ENCODE measurements at places on chromosomes 13 and 19.

- no peak for DNase-seq
Measured at GRCh38 chr19:50567052-50567841, 988 bp downstream of the LRRC4B start.

- DNase-seq: no peak
Measured at GRCh38 chr19:32032561-32032960, 312.8 kb upstream of the ZNF507 start.

GRCh38 chr13:93765811-93766210 lies 539.2 kb downstream of the GPC6 start:
- no peak for DNase-seq

DNA sequence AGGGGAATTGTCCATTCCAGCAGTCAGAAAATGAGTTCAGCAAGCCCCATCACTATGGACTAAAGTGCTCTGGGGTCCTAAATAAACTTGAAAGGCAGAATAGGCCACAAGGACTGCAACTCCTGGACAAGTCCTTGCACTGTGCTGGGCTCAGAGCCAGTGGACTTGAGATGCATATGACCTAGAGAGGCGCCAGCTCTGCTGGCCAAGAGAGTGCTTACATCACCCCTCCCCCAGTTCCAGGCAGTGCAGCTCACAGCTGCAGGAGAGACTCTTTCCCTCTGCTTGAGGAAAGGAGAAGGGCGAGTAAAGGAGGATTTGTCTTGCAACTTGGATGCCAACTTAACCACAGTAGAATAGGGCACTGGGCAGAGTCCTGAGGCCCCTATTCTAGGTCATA lies 109.5 kb upstream of the WASF3 start:
- DNase-seq: no peak

GRCh38 chr19:19543101-19543500 lies 5.0 kb downstream of the CILP2 start:
- DNase-seq: no peak

DNA sequence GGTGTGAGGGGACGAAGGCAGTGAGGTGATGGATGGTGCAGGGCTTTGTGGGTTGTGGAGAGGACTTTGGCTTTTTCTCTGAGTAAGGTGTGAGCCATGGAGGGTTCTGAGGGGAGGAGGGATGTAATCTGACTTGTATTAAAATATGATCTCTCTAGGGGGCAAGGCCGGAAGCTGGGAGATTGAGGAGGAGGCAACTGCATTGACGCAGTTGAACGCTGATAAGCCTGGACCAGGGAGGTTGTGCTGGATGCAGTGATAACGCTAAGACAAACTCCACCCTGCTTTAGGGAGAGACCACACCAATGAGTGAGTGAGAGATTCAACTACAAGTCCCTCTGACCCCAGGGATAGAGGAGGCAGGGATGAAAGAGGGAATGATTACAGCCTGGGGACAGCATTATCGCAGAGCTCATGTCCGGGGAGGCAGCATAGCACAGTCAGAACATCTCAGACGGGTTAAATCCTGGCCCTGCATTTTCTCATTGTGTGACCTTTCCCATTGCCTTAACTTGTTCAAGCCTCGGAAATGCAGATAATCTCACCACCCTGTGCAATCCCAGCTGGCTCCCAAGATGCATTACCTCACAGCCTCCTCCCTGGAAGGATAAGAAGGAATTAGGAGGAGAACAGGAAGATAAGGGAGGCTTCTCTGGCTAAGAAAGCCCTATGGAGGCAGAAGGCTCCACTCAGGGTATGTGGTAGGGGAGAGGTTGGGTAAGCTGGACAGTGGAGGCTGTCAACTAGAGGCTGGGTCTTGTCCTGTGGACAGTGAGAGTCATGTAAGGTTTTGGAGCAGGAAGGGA lies 124.2 kb downstream of the CACNA1A start:
- DNase-seq: no peak

DNA sequence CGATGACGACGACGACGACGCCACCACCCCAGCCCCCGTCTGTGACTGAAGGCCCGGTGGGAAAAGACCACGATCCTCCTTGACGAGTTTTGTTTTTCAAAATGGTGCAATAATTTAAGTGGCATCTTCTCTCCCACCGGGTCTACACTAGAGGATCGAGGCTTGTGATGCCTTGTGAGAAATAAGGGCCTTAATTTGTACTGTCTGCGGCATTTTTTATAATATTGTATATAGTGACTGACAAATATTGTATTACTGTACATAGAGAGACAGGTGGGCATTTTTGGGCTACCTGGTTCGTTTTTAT lies 2.5 kb downstream of the KLF2 start:
- DNase-seq: no peak

DNA sequence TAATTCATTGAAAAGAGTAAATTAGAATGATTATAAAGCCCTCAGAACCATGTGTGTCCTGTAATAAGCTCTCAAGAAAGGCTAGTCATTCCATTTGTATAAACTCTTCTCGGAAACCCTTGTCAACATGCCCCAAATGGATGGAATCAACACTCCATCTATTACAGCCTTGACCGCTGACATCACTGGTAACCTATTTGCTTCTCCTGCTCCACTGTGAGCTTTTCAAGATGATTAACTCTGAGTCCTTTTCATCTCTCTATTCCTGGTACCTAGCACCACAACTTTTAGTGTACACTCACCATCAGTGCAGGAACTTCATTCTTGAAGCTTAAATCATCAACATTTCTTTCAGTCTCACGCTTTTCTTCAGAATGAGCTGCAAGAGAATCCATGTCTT lies 612.0 kb downstream of the DCT start:
- no peak for DNase-seq

GRCh38 chr13:98729658-98730057 lies 22.8 kb downstream of the SLC15A1 start:
- DNase-seq: no peak

GRCh38 chr13:107600971-107601370 lies 614.4 kb downstream of the LIG4 start:
- DNase-seq: no peak

DNA sequence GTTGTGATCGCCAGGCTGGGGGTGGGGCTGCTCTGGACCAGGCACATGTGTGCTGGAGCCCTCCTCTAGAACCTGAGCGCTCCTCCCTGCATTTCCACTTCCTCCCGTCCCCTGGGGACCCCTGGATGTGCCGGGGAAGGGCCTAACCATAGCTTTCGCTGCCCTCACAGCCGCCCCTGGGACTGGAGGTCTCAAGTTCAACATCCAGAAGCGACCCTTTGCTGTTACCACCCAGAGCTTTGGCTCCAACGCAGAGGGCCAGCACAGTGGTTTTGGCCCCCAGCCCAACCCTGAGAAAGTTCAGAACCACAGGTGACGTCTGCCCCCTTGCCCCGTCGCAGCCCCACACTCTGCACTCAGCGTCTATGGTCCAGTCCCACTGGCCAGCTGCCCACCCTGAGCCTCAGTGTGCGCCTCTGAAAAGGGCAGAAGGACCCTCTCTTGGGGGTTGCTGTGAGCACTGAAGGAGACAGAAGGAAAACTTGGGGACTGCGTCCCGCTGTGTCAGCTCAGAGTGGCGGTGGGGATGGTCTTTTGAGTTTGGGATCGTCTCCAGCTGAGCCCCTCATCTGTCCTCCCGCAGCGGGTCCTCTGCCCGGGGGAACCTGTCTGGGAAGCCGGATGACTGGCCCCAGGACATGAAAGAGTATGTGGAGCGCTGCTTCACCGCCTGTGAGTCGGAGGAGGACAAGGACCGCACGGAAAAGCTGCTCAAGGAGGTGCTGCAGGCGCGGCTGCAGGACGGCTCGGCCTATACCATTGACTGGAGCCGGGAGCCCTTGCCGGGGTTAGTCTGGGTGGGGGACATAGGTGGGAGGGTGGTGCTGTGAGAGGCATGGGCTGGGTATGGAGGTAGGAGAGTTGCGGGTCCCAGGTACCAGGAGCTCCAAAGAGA lies 6.0 kb downstream of the LENG8 start:
- DNase-seq: no peak

DNA sequence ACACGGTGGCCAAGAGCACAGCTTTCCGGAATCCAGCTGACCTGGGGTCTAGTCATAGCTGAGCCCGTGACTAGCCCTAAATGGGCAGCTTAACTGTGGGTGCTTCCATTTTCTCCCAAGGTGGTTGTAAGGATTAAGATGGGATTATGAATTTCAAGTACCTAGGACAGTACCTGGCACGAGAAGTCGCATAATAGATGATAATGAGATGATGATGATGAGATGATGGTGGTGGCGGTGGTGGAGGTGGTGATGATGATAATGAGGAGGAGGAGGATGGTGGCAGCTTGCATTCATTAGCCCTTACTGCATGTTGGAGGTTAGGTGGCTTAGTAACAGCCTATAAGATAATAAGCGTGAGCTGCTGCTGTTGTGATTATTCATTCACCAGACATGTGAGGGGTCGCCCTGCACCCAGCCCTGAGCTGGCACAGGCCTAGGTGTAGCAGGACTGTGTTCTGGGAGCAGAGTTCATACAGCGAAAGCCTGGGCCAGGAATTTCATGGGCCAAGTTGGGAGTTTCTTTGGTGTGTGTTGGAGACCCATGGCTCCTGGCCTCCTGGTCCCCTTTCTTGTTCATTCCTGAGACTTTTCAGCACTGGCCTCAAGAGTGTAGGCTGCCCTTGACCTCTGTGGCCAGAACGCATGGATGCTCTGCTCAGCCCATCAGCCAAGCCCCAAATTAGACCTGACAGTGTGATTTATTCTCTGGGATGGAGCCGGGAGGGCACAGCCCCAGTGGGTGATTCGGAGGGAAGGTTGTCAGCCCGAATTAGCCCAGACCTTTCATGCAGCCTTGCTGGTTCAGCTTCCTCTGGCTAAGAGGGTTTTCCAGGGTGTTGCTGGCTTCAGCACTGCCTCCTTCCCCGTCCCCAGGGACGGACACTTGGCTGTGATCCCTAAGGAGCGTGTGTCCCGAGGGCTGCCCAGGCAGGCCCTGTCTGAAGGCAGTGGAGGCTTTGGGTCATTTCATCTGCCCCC lies 128.8 kb downstream of the SIPA1L3 start:
- DNase-seq: no peak

DNA sequence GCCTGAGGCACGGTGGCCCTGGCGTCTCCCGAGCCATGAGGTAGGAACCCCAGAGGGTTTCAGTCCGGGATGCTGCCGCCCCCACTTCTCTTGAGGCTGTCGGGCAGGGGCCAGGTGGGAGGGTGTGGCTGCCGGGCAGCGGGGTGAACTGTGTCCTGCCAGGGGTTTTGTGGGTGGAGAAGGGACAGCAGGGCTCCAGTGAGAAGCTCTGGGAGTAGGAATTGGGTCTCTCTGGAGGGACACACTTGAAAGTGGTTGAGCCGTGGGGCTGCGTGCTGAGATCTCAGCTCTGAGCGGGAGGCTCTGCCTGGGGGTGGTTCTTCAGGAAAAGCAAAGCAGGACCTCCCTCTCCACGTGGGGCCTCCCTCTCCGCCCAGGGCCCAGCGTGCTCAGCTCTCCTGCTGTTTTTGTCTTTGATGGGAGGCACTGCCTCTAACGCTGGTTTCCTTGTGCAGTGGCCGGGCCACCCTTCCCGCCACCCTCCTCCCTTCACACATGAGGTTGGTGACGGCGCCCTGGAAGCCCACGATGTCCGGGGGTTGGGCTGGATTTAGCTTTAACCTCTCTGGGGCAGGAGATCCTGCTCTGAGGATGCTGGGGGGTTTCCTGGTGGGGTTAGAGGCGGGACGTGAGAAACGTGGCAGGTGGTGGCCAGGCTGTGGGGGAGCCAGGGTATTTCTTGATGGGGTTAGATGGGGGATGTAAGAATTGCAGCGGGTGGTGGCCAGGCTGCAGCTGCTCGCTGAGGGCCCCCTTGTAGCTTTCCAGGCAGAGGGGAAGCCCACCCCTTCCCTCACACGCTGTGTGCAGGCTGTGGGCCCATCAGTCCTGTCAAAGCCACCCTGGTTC lies 15.3 kb upstream of the ZNF554 start:
- DNase-seq: no peak

- no peak for DNase-seq
Measured at GRCh38 chr19:42461700-42462324, 19.1 kb upstream of the CXCL17 start.

GRCh38 chr13:44726778-44727177 lies 150.6 kb upstream of the TSC22D1 start:
- no peak for DNase-seq

DNA sequence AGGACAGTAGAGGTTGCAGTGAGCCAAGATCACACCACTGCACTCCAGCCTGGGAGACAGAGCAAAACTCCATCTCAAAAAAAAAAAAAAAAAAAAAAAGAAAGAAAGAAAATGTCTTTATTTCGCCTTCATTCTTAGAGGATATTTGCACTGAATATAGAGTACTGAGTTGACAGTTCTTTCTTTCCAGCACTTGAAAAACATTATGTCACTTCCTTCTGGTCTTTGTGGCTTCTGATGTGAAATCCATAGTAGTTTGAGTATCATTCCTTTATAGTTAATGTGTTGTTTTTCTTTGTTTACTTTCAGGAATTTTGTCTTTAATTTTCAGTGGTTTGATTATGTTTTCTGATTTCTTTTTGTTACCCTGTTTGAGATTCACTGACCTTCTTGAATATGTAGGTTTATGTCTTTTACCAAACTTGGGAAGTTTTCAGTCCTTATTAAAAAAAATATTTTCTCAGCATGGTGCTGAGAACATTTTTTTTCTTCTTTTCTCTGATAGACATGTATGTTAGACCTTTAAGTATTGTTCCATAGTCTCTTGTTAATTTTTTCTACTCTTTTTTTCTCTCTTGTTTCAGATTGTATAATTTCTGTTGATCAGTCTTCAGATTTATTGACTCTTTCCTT lies 50.1 kb downstream of the PCCA start:
- DNase-seq: no peak

- no peak for DNase-seq
Measured at GRCh38 chr19:2394442-2395292, 32.7 kb downstream of the TIMM13 start.

DNA sequence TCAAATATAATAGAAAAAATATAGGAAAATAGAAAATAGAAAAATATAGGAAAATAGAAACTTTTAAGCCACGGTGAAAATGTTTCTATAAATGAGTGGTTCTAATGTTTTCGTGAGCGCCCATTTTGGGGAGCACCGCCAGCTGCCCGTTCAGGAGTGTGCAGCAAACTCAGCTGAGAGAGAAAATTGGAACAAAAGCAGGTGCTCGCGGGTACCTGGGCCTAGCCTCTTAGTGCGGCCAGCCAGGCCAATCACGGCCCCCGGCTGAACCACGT lies 204 bp upstream of the PDX1 start:
- peak; percentile 28 for DNase-seq

DNA sequence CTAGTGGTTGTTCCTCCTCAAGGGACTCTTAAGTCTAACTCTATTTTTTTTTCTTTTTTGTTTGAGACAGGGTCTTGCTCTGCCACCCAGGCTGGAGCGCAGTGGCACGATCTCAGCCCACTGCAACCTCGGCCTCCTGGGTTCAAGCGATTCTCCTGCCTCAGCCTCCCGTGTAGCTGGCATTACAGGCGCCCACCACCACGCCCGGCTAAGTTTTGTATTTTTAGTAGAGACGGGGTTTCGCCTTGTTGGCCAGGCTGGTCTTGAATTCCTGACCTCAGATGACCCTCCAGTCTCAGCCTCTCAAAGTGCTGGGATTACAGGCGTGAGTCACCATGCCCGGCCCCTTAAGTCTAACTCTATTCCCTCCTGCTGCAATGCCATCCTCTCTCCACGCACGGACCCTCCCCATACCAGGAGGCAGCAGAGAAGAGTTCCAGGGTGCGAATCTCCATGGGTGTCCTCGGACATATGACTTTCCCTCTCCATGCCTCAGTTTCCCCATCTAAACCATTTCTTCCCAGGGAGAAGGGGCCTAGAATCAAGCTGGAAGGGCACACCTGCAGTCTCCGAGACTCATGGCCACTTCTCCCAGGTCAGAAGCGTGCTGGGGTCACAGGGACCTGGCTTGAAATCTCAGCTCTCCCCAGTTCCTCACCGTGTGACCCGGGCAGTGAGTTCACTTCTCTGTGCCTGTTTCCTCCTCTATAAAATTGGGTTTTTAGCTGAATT lies 6.0 kb upstream of the BCL3 start:
- DNase-seq: no peak

- no peak for DNase-seq
Measured at GRCh38 chr13:113620036-113620796, 35.7 kb downstream of the TFDP1 start.

Measured in activated CD4-positive, alpha-beta T cell treated with anti-CD3 and anti-CD28 coated beads, Interleukin-10, Interleukin-2, amounts not matched to agents 100 ng/mL and 50 ng/mL, durations not matched to agents 16 hours and 8 hours (primary cell).